ENCODE measurements at places on chromosomes 5 and 9.

DNA sequence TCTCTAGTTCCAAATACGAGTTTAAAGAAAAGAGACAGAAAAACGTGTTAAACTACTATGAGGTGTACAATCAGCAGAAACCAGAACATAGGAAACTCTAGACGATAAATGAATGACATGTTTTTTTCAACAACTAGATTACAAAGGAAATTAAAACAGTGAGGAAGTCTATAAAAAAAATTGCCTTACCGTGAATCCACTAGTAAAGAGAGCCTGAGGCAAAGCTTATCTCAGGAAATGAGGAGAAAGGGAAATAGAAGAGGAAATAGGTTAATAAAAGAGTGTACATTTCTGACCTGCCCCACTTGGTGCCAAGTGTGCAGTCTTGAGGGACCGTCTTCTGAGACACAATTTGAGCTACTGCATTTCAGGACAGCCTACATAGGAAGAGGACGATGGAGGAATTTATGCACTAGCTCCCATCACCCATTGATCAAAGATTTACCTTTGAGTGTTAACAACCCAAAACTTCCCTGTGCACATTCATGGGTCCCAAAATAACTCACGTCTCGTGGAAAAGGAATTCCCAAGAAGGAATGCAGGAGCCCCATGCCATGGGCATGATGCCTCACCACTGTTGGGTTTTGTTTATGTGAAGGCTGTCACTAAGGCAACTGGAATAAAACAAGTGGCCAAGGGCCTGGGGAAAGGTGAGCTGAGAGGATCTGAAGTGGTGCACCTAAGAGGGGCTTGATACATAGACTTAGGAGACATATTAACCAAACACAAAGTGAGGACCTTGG lies 53.6 kb upstream of the SLC1A3 start:
- peak; percentile 50 for DNase-seq

GRCh38 chr9:116685166-116685565 lies 1.9 kb upstream of the TRIM32 start:
- no peak for DNase-seq

DNA sequence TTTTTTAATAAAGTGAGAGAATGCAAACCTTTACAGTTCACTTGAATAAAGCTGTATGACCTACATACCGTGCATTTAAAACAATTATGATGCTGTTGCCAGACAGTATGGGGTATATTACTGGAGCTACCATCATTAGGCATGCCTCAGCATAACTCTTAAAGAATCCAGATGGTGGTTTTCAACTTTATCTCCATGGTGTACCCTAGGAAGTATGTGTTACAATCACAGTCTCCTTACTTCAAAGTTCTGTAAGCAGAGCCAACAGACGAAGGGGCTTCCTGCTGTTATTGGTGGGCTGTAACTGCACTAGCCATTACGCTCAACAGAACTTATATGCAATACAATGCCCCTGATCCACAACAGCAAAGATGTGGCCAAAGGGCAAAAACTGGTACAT lies 803.3 kb downstream of the DTWD2 start:
- no peak for DNase-seq

DNA sequence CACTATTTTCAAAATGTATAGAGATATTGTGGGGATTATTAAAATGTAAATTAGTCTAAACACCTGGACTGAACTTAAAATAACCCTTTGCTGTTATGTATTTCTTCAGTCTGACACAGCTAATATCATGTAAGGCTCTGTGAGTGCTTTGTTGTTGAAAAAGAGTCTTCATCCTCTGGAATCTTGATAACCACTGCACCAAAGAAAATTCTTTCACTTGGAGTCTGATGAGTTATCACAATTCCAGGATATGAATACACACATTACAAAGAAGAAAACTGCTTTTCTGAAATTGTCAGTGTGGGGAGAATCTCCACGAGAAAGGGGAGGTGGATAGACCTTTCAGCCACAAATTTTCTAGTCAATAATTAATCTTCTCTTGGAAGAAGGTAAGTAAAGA lies 42.3 kb upstream of the TARS1 start:
- no peak for DNase-seq

GRCh38 chr5:135071311-135071710 lies 37.3 kb upstream of the PITX1 start:
- no peak for DNase-seq

DNA sequence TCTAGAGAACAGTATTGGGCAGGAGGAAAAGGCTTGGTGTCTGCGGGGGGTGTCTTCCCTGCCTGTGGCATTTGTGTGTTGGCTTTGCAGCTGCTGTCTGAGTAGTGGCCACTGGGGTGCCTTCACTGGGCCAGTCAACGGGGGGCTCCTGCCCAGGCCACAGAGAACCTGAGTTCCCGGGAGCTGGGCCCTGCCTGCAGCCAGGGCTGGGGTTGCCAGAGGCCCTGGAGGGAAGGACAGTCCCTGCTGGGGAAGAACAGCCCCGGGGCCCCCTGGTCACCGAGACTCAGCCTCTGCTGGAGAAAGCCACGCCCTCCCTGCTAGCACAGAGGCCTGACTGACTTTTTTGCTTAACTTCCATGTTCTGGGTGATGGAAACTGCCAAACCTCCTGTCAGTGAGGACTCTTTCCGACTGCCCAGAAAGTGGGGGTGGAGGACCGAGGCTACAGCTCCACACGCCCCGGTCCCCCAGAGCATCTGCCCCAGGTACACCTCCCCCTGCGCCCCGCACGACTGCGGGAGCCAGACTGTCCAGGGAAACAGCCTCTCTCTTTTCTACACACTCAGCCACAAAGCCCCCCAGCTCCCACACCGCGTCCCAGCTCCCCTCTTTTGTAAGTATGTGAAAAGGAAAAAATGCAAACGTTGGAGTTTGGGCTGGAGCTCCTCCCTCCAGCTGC lies 133.4 kb downstream of the DAB2IP start:
- no peak for DNase-seq
